ENCODE measurements at places on chromosomes 12 and 14. TPM values are rescaled to one million over a fixed set of nuclear protein-coding genes. Genes with fewer than 3 reads are reported as not detected.

Gene EIF2S3B
- 0.88 TPM for total RNA-seq

Gene RNF212B
- not detected for total RNA-seq

Gene ITGA7
- 1.2 TPM for total RNA-seq

GRCh38 chr12:88665071-88665470, 84.8 kb upstream of the KITLG start:
- no peak for DNase-seq
- peaks cover 6% of the 10 kb centered on the region for H3K4me1 ChIP-seq
- no peaks in the 10 kb centered on the region for H3K27me3 ChIP-seq
- H3K4me3 ChIP-seq = no peak overlapping the region
- H3K36me3 ChIP-seq = no peaks in the 10 kb centered on the region
- no peak overlapping the region for H3K27ac ChIP-seq

DNA sequence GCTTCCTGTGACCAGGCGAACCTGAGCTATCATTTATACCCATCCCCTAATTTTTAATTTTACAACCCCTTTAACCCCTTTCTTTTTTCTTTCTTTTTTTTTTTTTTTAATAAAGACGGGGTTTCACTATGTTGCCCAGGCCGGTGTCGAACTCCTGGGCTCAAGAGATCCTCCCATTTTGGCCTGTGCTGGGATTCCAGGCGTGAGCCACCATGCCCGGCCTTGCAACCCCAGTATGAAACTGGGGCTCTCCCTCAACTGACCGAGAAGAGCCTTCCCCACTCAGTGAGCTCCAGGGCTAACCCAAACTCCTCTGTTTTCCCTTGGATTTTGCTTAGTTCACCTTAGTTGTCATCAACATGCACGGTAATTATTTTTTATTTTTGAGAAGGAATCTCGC, 992 bp downstream of the CPSF2 start:
- H3K27ac ChIP-seq = peak overlapping the region; percentile 99
- peaks cover 3% of the 10 kb centered on the region for H3K27me3 ChIP-seq
- H3K36me3 ChIP-seq = peaks cover 14% of the 10 kb centered on the region
- peak overlapping the region; percentile 98 for H3K4me3 ChIP-seq
- peaks cover 37% of the 10 kb centered on the region for H3K4me1 ChIP-seq
- DNase-seq = no peak

- no peak for DNase-seq
- H3K27me3 ChIP-seq = no peaks in the 10 kb centered on the region
- peak overlapping the region; percentile 81 for H3K27ac ChIP-seq
- H3K4me3 ChIP-seq = peak overlapping the region; percentile 99
These were observed 1.2 kb downstream of the SPPL3 start for GRCh38 chr12:120902846-120903411.

- no peak overlapping the region for H3K27ac ChIP-seq
- H3K4me3 ChIP-seq = no peak overlapping the region
- H3K27me3 ChIP-seq = no peaks in the 10 kb centered on the region
- H3K4me1 ChIP-seq = no peaks in the 10 kb centered on the region
- H3K36me3 ChIP-seq = no peaks in the 10 kb centered on the region
These were observed 455.3 kb downstream of the MDGA2 start for GRCh38 chr14:47220096-47220495.

DNA sequence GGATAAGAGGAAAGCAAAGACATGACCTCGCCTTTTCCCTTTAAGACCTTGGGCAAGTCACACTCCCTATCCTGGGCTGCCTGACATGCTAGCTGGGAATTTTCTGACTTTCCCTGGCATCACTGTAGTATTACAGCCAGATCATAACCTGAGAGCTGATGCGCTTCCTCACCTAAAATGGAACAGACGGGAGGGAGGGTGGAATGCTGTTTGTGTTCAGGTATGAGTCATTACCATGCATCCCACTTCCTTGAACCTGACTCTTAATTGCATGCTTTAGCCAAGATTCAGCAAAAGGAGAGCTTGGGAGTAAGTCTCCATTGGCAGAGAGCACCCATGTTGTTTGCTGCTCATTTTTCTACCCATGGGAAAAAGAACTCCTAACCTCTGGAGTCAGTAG, 156.5 kb downstream of the KCNK10 start:
- H3K27ac ChIP-seq = no peak overlapping the region
- DNase-seq = peak; percentile 16
- H3K4me3 ChIP-seq = no peak overlapping the region
- no peaks in the 10 kb centered on the region for H3K27me3 ChIP-seq
